ENCODE measurements at places on chromosomes 3 and 15.

GRCh38 chr3:191944835-191945234 lies 483.9 kb downstream of the PYDC2 start:
- no peak for DNase-seq

- DNase-seq, result no peak
These were observed 58.3 kb upstream of the EPHA3 start for GRCh38 chr3:89049119-89049518.

DNA sequence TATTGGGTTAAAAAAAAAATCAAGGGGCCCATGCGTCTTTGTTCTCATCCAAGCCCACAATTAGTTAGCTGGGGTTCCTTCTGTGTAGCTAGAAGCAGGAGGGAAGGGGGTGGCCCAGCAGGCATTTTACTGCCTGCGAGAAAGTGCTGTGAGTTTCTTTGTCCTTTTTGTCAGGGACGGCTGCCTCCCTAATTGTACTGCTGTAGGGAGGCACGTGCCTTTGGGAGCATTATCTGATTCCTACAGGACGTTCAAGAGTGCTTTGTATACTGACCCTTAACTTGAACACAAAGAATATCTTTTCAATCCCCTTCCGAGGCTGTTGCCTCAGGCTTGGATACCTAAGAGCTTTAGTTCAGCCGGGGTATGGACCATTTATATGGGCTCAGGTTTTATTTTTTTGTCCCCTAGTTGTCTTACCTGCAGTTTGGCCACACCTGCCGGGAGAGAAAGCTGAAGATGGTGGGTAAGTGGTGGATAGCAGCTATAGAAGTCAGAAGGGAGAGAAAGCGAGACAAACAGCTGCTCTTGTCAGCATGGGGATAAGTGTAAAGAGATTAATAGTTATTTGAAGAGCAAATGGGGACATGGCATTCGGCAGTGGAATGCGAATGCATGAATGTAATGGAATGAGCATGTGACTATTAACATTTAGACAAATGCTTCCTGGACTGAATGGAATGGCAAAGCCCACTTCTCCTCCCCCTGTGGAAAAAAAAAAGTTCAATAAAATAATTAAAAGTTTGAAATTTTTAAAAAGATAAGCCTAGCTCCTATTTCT lies 175.2 kb downstream of the TP63 start:
- no peak for DNase-seq

- DNase-seq, result no peak
These were observed 973.6 kb downstream of the EPHA3 start for GRCh38 chr3:90080988-90081387.

DNA sequence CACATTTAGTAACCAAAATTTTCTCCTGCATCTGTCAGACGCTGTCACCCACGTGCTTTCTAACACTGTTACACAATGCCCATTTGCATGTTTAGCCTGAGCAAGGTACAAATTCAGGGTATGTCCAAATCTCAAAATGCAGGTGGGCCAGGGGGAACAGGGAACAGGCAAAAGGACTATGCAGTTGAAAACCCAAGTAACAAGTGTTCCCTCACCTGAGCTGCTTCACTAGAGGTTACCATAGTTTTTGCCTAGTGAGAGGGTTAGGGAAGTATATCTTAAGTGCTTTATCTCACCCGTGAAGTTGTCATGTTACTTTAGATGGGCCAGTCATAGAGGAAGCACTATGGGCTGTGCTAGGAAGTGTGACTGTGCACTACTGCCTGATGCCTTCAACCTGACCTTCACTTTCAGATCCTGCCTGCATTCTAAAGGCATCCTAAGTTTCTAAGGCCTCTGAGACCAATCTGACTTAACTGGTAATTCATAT lies 6.0 kb upstream of the TMEM87A start:
- no peak for DNase-seq

- no peak for DNase-seq
These were observed 2.6 kb upstream of the PLOD2 start for GRCh38 chr3:146163584-146163983.

- no peak for DNase-seq
These were observed 67.6 kb downstream of the HES1 start for GRCh38 chr3:194203482-194204041.

- DNase-seq, result no peak
These were observed 59.9 kb downstream of the CGNL1 start for GRCh38 chr15:57436166-57436565.

DNA sequence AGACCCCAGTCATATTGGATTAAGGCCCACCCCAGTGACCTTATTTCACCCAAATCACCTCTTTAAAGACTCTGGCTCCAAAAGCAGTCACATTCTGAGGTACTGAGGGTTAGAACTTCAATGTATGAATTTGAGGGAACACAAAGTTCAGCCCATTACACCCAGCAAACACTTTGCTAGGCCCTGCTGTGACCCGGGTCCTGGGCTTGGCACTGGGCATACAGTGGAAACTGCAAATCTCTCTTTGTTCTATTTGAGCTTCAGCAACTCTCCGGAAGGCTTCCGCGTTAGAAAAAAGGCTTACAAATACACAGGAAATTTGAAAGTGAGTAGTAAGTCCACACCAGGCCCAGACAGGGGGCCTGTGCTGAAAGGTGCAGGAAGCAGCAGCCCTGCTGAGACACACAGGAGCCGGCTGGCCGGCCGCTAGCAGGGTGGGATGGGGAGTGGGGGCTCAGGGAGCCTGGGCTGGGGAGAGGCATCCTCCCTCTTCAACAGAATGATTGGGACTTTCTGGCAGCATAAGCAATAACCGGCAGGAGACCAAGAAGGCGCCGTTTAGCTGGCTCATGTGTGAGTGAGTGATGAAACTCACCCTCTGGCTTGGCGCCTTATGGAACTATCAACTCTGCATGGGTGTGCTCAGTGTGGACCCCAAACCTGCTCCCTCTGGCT lies 13.0 kb downstream of the LIPC start:
- no peak for DNase-seq

DNA sequence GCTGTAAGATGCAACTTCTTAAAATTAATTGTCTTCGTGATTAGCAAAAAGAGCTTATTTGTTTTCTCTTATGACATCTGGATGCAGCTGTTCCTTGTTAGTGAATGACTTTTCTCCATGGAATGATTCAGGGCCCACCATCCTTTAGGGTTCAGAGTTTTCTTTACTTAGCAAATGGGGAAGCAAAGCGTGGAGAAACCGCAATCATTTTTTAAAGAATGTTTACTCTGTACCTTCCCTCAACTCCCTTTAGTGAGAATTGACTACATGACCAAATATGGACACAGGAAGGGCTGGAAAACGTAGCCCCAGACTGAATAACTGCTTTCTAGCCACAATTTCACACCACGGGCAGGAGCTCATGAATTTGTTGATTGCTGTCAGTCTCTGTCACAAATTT lies 130.1 kb downstream of the EDEM1 start:
- DNase-seq, result no peak

DNA sequence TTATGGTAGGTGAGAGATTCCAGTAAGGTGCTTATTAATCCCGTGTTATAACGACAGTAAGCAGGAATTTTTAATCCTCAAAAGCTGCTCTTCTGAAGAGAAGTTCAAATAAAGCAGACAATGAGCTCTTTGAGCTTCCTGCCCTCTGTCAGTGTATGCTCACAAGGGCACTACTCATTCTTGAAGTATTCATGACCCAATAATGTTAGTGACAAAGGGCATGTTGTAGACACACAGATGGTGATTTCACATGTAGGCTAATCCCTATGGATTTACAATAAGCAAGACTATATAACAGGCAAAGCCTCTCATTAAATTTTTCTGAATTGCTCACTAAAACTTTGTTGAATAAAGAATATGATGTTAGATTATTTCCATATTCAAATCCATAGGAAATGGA lies 578.6 kb downstream of the RSL24D1 start:
- DNase-seq, result no peak

Data from activated CD4-positive, CD25-positive, alpha-beta regulatory T cell treated with anti-CD3 and anti-CD28 coated beads, Interleukin-2, amount 50 U/mL, for 72 hours (primary cell).